ENCODE measurements at places on chromosomes 2 and 18. TPM values are rescaled to one million over a fixed set of nuclear protein-coding genes. Genes with fewer than 3 reads are reported as not detected.

DNA sequence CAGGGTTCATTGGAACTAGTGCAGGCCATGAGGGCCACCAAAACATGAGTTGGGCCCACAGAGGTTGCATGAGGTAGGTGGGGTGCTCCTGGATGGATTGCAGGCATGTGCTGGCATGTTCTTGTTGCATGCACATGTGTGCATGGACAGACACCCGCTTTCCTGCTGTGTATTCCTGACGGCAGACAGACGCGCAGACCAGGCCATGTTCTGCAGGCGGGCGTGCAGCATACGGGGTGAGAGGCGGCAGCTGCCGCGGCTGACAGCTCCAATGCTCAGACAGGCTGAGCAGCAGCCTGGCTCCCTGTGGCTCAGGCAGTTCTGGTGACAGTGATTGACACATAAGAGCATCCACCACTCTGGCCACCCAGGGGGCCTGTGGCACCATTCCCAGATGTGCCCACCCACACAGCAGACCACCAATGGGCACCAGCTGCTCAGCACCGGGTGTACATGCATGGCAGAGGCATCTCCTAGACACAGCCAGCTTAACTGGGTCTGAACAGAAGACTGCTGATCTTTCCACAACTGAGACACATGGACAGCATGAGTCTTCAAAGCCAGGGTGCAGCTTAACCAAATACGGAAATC is 21.2 kb downstream of the HS1BP3 start:
- peaks cover 7% of the 10 kb centered on the region for H3K36me3 ChIP-seq
- DNase-seq: no peak
- peaks cover 46% of the 10 kb centered on the region for H3K4me1 ChIP-seq
- H3K27ac ChIP-seq: peak overlapping the region; percentile 98
- no peak overlapping the region for H3K4me3 ChIP-seq
- no peaks in the 10 kb centered on the region for H3K27me3 ChIP-seq

- no peak overlapping the region for H3K4me3 ChIP-seq
- no peak for DNase-seq
- H3K4me1 ChIP-seq: no peaks in the 10 kb centered on the region
- H3K27me3 ChIP-seq: no peaks in the 10 kb centered on the region
These were observed 16.2 kb upstream of the MREG start for GRCh38 chr2:216029416-216030129.

- H3K36me3 ChIP-seq: no peaks in the 10 kb centered on the region
- no peaks in the 10 kb centered on the region for H3K27me3 ChIP-seq
- no peaks in the 10 kb centered on the region for H3K4me1 ChIP-seq
- DNase-seq: no peak
- no peak overlapping the region for H3K27ac ChIP-seq
These were observed 392.7 kb upstream of the FANCL start for GRCh38 chr2:58633613-58634365.

- DNase-seq: no peak
- no peaks in the 10 kb centered on the region for H3K27me3 ChIP-seq
- H3K4me1 ChIP-seq: peaks cover 19% of the 10 kb centered on the region
These were observed 193 bp downstream of the MBOAT2 start for GRCh38 chr2:9003366-9003615.

DNA sequence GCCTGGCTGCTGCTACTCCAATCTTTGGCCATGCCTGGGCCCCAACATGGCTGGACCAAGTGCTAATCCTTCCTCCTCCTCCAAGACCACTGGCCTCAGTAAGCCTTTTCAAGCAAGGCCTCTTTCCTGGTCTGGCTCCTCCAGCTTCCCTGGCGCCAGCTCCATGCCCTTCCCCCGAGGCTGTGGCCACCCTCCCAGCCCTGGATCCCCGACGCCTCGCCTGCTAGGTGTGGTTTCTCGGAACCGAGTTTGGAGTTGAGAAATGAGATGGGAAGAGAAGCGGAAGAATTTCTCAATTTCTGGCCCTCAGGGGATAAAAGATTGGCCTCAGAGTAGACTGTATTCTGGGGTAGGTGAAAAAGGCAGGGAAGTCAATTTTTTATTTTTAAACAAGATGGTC is 46.4 kb downstream of the ADCY3 start:
- peak overlapping the region; percentile 67 for H3K27ac ChIP-seq
- no peak overlapping the region for H3K4me3 ChIP-seq
- peaks cover 26% of the 10 kb centered on the region for H3K4me1 ChIP-seq
- H3K36me3 ChIP-seq: no peaks in the 10 kb centered on the region
- H3K27me3 ChIP-seq: no peaks in the 10 kb centered on the region

GRCh38 chr2:28717339-28717758 is 34.3 kb upstream of the PPP1CB start:
- peak; percentile 92 for DNase-seq
- no peaks in the 10 kb centered on the region for H3K27me3 ChIP-seq
- no peak overlapping the region for H3K4me3 ChIP-seq
- peak overlapping the region; percentile 84 for H3K27ac ChIP-seq

- H3K4me3 ChIP-seq: no peak overlapping the region
- no peaks in the 10 kb centered on the region for H3K4me1 ChIP-seq
- H3K27me3 ChIP-seq: no peaks in the 10 kb centered on the region
- H3K27ac ChIP-seq: no peak overlapping the region
- no peak for DNase-seq
- no peaks in the 10 kb centered on the region for H3K36me3 ChIP-seq
These were observed 47.5 kb downstream of the TRIB2 start for GRCh38 chr2:12764075-12764730.

DNA sequence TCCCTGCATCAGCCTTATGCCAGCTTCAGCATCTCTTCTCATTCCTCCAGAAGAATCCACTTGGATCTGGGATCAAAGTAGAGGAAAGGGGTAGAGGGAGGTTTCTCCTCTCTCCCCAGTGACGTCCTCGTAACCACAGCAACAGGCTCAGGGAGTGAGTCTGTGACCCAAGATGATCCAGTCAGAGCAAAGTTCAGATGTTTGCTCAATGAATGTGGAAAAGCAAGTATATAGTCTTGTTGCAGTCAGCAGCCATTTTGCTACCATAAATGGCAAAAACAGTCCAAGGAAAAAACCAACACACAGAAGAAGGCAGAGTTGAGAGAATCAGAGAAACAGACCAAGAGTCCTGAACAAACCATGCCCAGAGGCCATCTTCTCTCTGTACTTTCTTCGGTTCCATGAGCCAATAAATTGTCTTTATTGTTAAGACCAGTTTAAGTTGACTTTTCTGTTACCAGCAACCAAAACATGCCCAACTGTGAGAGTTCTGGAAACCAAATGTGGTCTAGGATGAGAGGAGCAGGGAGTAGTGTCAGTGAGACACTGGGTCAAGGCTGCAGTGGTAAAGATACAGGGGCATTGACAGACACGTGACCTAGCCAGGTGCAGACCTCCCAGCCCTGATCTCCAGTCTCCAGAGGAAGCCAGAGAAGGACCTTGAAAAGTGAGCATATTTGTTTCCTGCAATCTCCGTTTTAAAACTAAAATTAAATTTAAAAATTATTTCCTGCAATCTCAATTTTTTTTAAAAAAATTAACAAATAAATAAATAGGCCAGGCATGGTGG is 3.2 kb upstream of the CXCR1 start:
- no peaks in the 10 kb centered on the region for H3K4me1 ChIP-seq
- no peak for DNase-seq
- H3K27ac ChIP-seq: no peak overlapping the region
- H3K27me3 ChIP-seq: no peaks in the 10 kb centered on the region
- no peaks in the 10 kb centered on the region for H3K36me3 ChIP-seq

DNA sequence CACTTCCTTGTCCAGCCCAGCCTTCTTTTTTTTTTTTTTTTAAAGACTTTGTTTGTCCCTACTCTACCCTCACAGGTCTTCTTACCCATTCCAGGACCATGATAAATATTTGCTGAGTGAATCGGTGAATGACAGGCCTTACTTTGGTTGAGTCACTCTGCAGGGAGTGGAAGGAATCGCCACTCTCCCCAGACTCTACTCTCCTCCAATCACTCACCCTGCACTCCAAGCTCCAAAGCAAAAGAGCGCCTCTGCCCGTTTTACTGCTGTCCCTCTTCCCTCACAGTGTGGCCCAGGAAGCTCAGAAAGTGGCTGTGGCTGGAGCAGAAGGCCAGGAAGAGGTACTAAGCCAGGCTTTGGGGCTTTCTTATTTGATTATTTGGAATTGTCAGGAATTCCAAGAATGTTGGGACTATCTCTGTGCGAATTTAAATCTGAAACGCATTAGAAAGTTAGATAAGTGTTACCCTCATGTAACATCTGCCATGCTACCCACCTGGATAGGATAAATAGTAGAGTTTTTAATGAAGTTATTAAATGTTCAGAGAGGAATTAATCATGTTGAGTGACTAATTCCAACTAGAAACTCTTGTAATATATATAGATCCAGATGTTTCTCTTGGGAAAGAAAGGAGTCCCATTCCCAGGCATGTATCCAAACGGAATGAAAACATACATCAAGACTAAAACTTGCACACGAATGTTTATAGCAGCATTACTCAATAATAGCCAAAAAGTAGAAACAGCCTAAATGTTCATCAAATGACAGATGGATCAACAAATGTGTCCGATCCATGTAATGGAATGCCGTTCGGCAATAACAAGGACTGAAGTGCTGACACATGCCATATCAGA is 43.0 kb upstream of the CHMP1B start:
- H3K27me3 ChIP-seq: no peaks in the 10 kb centered on the region
- no peak for DNase-seq
- no peaks in the 10 kb centered on the region for H3K36me3 ChIP-seq
- H3K4me1 ChIP-seq: no peaks in the 10 kb centered on the region
- H3K4me3 ChIP-seq: no peak overlapping the region

GRCh38 chr2:47321411-47322031 is 81.4 kb upstream of the MSH2 start:
- H3K4me3 ChIP-seq: no peak overlapping the region
- DNase-seq: no peak
- H3K27ac ChIP-seq: no peak overlapping the region
- H3K27me3 ChIP-seq: no peaks in the 10 kb centered on the region
- peaks cover 20% of the 10 kb centered on the region for H3K4me1 ChIP-seq
- H3K36me3 ChIP-seq: no peaks in the 10 kb centered on the region

DNA sequence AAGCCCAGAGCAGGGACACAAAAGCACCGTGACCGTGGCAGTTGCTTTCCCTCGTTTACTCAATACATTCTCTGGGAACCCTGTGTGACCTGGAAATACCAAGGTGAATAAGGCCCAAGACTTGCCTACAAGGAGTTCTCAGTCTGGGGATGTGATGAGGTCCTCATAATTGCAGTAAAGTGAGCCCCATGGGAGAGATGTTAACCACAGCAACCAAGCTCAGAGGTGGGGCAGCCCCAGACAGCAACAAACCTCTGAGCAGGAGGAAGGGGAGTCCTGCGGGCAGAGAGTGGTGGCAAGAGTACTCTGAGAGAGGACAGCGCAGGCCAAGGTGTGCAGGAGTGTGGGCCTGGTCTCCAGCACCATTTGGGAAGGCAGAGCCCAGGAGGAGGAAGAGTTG is 91.6 kb downstream of the TTC32 start:
- no peak overlapping the region for H3K27ac ChIP-seq
- no peaks in the 10 kb centered on the region for H3K36me3 ChIP-seq
- peaks cover 3% of the 10 kb centered on the region for H3K4me1 ChIP-seq
- no peak overlapping the region for H3K4me3 ChIP-seq
- DNase-seq: peak; percentile 80
- H3K27me3 ChIP-seq: no peaks in the 10 kb centered on the region

GRCh38 chr2:189231719-189232323 is 52.3 kb upstream of the COL5A2 start:
- H3K36me3 ChIP-seq: no peaks in the 10 kb centered on the region
- H3K27me3 ChIP-seq: no peaks in the 10 kb centered on the region
- H3K27ac ChIP-seq: no peak overlapping the region
- H3K4me1 ChIP-seq: no peaks in the 10 kb centered on the region

- H3K36me3 ChIP-seq: peaks cover 6% of the 10 kb centered on the region
- no peaks in the 10 kb centered on the region for H3K27me3 ChIP-seq
- no peak for DNase-seq
- peak overlapping the region; percentile 78 for H3K27ac ChIP-seq
These were observed 134.7 kb downstream of the TPGS2 start for GRCh38 chr18:36693931-36694620.

DNA sequence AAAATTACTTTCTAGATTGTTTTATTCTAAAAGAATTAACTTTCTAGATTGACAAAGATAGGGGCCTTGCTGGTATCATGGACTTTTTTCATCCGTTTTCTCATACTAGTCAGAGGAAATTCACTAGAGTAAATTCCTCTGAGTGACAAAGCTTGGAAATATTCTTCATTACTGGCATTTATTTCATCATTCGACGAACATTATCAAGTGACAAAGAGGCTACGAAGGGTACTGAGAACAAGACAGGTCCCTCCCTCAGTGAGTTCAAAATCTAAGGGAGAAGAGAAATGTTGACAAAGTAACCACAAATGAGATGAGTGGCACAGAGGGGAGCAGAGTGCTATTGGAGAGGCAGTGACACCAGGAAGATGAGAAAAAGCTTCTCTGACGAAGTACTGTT is 4.3 kb downstream of the EPG5 start:
- peaks cover 24% of the 10 kb centered on the region for H3K4me1 ChIP-seq
- H3K4me3 ChIP-seq: no peak overlapping the region
- no peaks in the 10 kb centered on the region for H3K27me3 ChIP-seq
- H3K27ac ChIP-seq: no peak overlapping the region
- DNase-seq: no peak
- H3K36me3 ChIP-seq: peaks cover 15% of the 10 kb centered on the region

DNA sequence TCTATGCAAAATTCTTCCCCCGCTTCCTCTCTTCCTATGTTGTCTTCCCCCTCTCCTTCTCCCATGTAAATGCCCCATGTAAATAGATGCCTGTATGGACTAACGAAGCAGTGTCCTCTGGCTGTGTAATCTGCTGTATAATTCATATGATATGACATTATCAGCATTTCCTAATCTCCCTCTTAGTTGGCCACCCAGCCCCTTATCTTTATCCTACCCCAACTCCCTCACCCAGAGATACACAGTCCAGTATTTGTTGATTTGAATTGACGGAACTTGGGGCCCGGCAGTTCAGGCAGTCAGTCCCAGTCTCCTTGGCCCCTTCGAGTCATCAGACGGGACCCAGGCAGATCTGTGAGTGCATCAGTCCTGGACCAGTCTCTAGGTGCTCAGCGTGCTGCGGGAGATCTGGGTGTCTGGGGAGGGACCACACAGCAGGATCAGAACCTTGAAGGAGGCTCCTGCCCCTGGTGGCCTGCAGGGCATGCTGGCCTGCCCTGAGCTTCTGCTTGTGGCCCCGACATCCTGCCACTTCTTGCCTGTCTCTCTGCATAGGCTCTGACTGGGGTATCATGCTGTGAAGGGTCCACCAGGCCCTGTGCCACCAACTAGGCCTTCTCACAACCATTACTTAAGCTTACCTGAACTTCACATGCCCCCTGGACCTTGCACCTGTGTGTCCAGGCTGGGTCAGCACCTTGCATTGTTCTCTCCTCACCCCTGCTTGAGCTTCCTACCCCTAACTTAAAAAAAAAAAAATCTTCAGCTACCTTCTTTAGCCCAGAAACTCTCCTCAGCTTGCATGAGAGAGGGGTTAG is 88.1 kb upstream of the ATL2 start:
- no peak for DNase-seq
- no peaks in the 10 kb centered on the region for H3K27me3 ChIP-seq
- no peak overlapping the region for H3K4me3 ChIP-seq
- no peaks in the 10 kb centered on the region for H3K36me3 ChIP-seq
- H3K27ac ChIP-seq: peak overlapping the region; percentile 85
- no peaks in the 10 kb centered on the region for H3K4me1 ChIP-seq

- no peaks in the 10 kb centered on the region for H3K27me3 ChIP-seq
- no peaks in the 10 kb centered on the region for H3K36me3 ChIP-seq
- H3K4me3 ChIP-seq: no peak overlapping the region
- DNase-seq: no peak
- no peaks in the 10 kb centered on the region for H3K4me1 ChIP-seq
These were observed 27.5 kb upstream of the RUFY4 start for GRCh38 chr2:218041302-218042168.

TET3 gene
- total RNA-seq: 6.7 TPM

SLC14A1 gene
- total RNA-seq: 1.6 TPM

ARHGAP28 gene
- 0.83 TPM for total RNA-seq

NT5C1B gene
- total RNA-seq: not detected

HOXD12 gene
- total RNA-seq: not detected

UGT1A4 gene
- total RNA-seq: not detected

RMC1 gene
- total RNA-seq: 30.3 TPM
